Stimulated activated naive CD4-positive, alpha-beta T cell (primary cell): ENCODE measurements at places on chromosomes 3 and 15.

DNA sequence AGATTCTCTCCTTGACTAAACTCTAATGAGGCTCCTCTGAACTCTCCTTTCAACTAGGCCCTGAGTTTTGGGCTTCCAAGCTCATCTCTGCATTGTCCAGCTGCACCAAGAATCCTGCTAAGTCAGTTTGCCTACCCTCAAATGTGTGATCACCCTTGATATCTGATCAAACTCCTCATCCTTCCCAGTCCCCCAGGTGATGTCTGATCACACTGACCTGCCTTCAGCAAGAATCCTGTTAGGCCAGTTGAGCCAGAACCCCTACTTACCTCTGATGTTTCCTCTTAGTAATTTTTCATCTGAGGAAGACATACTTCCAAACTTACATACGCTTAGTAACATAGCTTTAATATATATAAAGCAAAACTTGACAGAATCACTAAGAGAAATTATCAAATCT is 28.8 kb downstream of the SUMF1 start:
- DNase-seq = no peak

GRCh38 chr15:70636540-70637165 is 126.7 kb downstream of the UACA start:
- DNase-seq = no peak

GRCh38 chr15:43210172-43210745 is 10.6 kb downstream of the EPB42 start:
- DNase-seq = no peak

GRCh38 chr3:101873619-101874018 is 24.3 kb downstream of the NFKBIZ start:
- DNase-seq = no peak

- no peak for DNase-seq
These were observed 53.1 kb downstream of the DNAJB8 start for GRCh38 chr3:128413413-128414205.

GRCh38 chr15:66789029-66790025 is 87.3 kb downstream of the SMAD6 start:
- no peak for DNase-seq

DNA sequence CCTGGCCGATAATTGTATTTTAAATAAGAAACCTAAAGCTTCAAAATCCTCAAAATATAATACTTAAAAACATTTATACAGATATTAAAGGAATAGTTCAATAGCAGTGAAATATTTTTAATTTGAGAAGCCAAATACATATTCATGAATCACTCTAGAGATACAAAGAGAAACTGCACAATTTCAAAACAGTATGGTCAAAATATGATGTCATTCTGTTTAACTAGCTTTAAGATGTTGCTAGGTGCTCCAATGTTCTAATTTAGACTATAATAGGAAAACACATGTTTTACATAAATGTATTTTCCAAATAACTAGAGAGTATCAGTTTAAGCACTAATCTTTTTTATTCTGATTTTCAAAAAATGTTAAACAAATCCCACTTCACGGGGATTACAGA is 10.3 kb upstream of the NRROS start:
- no peak for DNase-seq

- no peak for DNase-seq
These were observed 68.6 kb upstream of the CCDC39 start for GRCh38 chr3:180747805-180748361.

DNA sequence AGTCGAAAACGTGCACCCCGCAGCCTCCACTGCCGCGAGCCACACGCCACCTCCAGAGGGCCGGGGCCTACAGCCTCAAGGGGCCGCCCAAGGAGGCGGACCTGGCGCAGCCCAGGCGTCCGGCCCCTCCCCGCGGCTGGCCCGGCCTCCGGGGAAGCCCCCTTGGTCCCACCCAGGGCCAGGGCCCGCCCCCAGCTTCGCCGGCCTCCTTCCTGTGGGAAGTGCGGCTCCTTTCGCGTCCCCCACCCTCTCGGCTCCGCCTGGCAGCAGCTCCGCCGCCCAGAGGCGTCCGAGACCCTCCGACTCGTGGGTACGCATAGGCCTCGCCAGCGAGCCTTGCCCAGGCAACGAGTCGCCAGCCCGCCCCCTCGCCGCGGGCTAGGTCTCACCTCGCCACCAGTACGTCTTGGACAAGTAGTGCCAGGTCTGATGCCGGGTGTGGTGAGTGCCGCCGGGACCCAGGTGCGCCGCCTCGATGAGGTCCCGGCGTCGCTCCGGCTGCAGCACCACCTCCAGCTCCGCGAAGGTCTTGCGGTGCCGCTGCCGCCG is 642 bp downstream of the ZBTB11 start:
- DNase-seq = no peak

GRCh38 chr3:150861851-150862250 is 43.4 kb downstream of the MINDY4B start:
- no peak for DNase-seq

- no peak for DNase-seq
These were observed 356.6 kb upstream of the KCNH8 start for GRCh38 chr3:18791752-18792151.

- DNase-seq = no peak
These were observed 36.5 kb downstream of the FSIP1 start for GRCh38 chr15:39746176-39746575.

DNA sequence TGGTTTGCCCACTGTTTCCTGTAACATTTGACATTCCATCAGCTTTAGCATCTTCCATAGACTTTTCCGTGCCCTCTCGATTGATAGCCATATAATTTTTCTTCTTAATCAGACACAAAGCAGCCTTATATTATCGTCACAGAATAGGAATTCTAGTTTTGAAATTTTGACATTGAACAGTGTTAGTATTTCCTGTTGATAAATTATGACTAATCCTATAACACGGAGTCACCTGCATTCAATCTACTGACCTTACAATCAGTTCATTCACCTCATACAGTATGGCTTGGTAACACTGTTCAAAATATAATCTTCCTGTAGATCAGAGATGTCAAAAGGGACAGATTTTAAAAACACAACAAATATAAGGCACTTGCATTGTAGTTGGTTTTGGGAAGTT is 423.7 kb downstream of the C3orf38 start:
- no peak for DNase-seq
